Uterine smooth muscle cell (primary cell): ENCODE measurements at places on chromosomes 6 and 20. TPM values are rescaled to one million over a fixed set of nuclear protein-coding genes. Genes with fewer than 3 reads are reported as not detected.

The GUCA1A gene
- total RNA-seq: not detected in 2 replicates

The FOXQ1 gene
- total RNA-seq: 0.33 TPM in 1 of 2 replicates, not detected in the other

The PTCRA gene
- total RNA-seq: not detected in 2 replicates

The ARFGEF3 gene
- 0.55 and 1.7 TPM in 2 replicates for total RNA-seq

The C6orf62 gene
- total RNA-seq: 132 and 141 TPM in 2 replicates

The SRMS gene
- total RNA-seq: not detected in 2 replicates

The C6orf136 gene
- 3.6 and 3.9 TPM in 2 replicates for total RNA-seq

The DEFB113 gene
- total RNA-seq: not detected in 2 replicates

The PTK6 gene
- total RNA-seq: 0.11 and 0.12 TPM in 2 replicates

The PXDC1 gene
- total RNA-seq: 43.1 and 66.2 TPM in 2 replicates

The HLA-DMB gene
- total RNA-seq: under 0.01 TPM in 1 of 2 replicates, not detected in the other

The SRC gene
- 17.7 and 23.2 TPM in 2 replicates for total RNA-seq

The PRRC2A gene
- 42.2 and 46.1 TPM in 2 replicates for total RNA-seq
